ENCODE measurements at places on chromosomes 7 and 10.

GRCh38 chr7:137656850-137657232 lies 189.9 kb downstream of the DGKI start:
- DNase-seq = no peak

GRCh38 chr7:46071076-46071475 lies 150.0 kb upstream of the IGFBP3 start:
- no peak for DNase-seq

GRCh38 chr7:99752356-99752755 lies 17.4 kb upstream of the CYP3A7 start:
- DNase-seq = no peak

DNA sequence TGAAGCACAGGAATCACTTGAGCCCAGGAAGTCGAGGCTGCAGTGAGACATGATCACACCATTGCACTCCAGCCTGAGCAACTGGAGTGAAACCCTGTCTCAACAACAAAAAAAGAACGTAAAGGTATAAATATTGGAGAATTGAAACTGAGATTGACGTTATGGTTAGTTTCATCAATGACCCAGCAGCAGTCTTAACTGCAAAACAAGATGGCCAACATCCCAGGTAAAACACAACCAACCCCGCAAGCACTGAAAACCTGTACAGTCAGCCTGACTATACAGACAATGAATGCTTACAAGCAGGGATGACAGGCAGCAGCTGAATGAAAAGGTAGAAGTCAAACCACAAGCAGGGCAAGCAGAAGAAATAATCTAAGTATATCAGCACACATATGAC lies 34.7 kb downstream of the WAPL start:
- DNase-seq = no peak

DNA sequence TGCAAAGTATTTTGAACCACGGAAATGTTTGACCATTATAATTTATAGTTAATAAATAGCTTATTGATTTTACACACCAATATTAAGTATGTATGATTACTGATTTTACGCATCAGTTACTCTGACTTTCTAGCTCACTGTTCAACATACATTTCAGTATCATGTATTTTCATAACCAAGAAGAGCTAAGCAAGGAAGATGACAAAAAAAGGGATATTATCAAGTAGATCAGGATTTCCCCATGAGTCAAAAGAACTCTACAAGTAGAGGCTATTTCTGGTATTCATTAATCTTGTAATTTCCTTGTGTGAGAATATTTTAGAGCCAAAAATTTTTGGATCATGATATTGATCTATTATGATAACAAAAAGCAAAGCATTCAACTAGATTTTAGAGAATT lies 131.6 kb downstream of the AGMO start:
- no peak for DNase-seq

DNA sequence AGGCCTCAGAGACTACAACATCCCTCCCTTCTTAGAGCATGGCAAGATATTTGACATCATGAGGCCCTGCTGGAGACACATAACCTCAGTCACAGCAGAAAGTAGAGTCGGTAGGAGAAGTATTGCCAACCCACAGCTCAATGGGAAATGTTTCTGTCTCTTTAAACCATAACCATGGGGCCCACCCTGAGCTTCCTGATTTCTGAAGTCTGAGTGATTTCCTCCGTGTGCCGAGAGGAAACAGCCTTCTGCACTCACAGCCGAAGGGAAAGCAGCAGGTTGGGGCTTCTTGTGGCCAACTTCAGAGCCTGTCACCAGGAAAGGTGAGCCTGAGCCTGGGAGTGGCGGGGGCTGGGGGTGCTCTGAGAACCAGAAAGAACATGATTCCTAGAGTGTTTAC lies at the start of gene GIMAP1:
Gene GIMAP1, plus strand, starts transcription at position 246 of the 400 bp plus-strand sequence. CDS start 2,435 bp downstream, outside the sequence.
- peak; percentile 19 for DNase-seq

All from naive B cell (primary cell).